ENCODE measurements at places on chromosomes 11 and 22.

DNA sequence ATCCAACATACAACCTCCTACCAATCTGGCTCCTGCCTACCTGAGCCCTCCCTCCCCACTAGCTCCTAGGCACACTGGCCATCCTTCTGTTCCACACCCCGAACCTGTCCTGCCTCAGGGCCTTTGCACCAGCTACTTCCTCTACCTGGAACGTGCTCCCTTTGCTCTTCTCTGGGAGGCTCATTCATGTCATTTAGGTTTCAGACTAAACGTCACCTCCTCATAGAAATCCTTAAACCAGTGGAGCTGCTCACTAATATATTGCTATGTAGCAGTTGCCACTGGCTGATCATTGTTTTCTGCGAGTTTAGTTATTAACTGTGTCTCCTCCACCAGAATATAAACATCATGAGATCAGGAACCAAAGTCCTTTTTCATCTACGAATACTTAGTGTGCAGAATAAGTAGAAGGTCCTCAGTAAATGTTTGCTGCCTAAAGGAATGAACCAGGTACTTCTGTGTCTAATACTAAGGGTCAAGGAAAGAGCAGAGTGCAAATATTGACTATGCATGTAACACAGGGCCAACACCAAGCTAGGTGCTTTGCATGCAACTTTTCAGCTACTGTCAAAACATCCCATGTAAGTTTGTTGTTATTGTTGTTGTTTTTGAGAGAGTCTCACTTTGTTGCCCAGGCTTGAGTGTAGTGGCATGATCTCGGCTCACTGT is 277.6 kb upstream of the SYN3 start:
- DNase-seq: no peak

GRCh38 chr11:93829598-93829997 is 20.8 kb downstream of the VSTM5 start:
- DNase-seq: no peak

DNA sequence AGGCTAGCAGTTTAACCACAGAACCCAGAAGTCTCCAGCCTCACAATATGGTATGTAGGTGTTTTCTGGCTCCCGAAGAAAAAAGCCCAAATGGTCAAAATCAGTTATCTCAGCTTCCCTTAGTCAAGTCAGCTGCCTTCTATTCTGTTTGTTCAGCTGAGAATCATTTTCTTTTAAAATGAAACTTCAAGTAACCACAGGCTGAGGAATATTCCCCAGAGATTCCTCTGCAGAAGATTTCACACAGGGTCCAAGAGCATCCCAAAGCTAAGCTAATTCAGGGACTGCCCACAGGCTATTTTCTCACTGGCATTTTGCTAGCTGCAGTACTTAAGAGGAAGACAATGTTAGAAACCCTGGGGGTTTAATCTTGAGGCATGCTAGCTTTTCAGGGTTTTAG is 977.0 kb upstream of the CHORDC1 start:
- no peak for DNase-seq

- DNase-seq: no peak
Measured at GRCh38 chr22:21734540-21735199, 924 bp downstream of the YPEL1 start.

GRCh38 chr11:36394926-36395325 is 98.8 kb downstream of the PRR5L start:
- no peak for DNase-seq

DNA sequence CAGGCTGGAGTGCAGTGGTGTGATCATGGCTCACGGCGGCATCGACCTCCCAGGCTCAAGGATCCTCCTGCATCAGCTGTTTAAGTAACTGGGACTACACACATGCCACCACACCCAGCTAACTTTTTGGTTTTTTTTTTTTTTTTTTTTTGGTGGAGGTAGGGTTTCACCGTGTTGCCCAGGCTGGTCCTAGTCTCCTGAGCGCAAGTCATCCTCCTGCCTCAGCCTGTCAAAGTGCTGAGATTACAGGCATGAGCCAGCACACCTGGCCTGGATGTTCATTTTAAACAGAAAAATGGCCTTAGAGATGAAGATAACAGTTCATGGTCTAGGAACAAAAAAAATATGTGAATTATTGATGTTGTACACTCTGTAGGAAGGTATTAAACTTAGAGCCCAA is 13.6 kb upstream of the SLC25A18 start:
- DNase-seq: no peak

GRCh38 chr11:114889594-114890011 is 211.3 kb downstream of the NXPE2 start:
- no peak for DNase-seq

DNA sequence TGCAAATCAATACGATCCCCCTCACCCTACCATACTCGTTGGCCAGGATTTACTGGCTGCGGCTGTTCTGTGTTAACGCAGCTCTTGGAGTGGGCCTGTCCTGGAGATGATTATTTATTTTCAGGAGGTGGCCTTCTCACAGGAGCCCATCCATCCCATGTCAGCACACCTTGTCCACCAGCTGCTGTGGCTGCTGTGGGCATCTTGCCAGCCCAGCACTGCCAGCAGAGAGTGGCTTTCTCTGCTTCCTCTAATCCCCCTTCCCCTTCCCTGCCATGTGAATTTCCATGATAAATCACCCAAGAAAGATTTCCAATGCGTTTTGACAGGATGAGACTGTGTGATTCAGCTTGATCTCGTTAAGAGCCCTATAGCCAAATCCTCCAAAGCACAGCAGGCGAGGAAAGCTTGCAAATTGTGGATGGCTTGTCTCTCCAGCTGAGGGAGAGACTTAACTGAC is 309.1 kb upstream of the C11orf87 start:
- DNase-seq: no peak

DNA sequence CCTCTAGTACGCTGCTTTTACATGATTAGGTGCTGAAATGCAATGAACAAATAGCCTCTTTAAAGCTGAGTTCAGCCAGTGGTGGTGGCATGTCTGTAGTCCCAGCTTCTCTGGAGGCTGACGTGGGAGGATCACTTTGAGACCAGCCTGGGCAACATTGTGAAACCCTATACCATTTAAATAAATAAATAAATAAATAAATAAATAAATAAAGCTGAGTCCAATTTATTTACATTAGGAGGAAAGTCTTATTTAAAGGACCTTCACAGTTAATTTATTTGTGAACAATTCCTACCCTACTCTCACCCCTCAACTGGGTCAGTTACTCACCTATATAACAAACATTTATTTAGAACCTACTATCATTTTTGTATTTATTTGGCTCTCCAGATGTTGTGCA is 4.8 kb upstream of the CHRDL2 start:
- no peak for DNase-seq

DNA sequence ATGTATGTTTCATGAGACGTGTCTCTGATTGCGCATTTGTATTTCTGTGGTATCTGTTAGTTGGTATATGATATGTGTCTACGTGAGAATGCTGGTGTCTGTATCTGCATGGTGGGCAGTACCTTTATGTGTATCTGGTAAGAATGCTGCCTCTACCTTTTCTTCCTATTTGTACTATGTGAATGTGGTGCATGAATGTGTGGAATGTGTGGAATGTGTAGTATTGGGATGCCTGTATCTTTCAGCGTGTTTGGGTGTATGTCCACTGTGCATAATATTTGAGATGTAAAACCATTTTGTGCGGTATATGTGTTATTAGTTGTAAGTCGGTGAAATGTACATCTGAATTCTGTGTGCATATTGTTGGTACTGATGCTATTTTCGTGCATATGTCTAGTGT is 2.3 kb upstream of the OR51E1 start:
- no peak for DNase-seq

GRCh38 chr11:12693094-12693478 is 18.9 kb downstream of the TEAD1 start:
- no peak for DNase-seq

GRCh38 chr11:79362821-79363220 is 78.0 kb downstream of the TENM4 start:
- DNase-seq: no peak

DNA sequence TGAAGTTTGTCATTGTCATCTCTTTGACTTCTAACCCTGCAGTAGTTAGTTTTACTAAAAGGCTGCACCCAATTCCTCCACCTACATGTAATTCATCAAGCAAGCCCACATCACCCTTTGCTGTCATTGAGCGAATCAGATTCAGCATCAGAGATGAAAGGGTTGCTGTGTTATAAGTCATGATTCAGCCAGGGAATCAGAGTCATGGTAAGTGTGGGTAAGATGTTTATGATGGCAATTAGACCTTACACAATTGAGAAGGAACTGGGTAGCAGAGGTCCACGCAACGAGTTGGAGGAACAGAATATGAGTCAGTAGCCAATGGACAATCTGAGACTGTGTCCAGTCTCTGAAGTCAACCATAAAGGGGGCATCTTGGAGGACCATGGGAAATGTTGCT is 162.8 kb upstream of the SNX19 start:
- no peak for DNase-seq

DNA sequence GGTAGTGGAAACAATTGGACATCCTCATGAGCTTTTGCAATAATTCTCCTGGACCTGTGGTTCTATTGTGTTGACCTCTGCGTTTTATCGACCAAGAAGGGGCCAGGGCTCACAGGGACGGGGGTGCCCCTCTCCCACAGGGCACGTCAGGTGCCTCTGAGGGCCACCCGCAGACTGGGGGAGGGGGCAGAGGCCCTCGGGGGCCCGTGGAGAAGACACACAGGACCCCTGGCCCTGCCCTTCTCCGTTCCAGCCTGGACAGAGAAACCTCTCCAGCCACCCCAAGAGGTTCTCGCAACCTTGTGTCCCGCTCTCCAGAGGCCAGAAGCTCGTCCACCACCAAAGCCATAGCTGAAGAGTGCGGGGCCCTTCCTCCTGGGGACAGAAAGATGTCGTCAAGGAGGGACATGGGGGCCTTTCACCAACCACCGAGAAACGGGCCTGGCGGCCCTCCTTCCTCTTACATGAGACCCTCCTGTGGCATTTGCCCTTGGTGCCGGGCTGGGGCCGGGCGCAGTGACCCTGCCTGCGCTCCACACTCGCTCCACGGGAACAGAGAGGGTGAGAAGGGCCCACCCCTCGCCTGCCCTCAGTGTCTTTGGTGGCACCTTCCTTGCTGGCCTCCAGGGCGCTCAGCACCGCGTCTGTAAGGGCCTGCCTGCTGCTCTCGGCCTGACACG is 57.3 kb downstream of the GRAMD4 start:
- DNase-seq: no peak
